IMR-90 (cell line): ENCODE measurements at places on chromosomes 11 and 22.

- no peaks in the 10 kb centered on the region for H3K4me1 ChIP-seq
- no peak overlapping the region for H3K27ac ChIP-seq
Observed at GRCh38 chr11:16839821-16840220, 101.4 kb downstream of the C11orf58 start.

DNA sequence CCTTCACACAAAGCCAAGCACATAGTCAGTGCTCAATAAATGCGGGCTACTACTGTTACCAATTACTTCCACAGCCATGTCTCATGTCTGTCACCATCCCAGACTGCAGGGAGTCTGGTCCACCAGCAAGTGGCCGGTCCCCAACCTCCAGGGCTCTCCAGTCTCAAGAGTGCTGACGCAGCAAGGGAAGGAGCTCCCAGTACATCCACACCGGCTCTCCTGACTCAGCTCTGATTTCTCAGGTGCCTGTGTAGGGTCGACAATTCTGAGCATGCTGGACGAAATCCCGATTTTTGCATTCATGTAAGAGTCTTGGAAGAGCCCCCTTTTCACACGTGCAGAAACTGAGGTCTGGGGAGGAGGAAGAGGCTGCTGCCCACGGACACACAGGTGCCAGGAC lies 10.3 kb upstream of the NEFH start:
- no peaks in the 10 kb centered on the region for H3K36me3 ChIP-seq
- H3K27ac ChIP-seq = no peak overlapping the region
- DNase-seq = no peak

- H3K27ac ChIP-seq = no peak overlapping the region
- DNase-seq = no peak
- no peaks in the 10 kb centered on the region; the same call in 1 of the 2 replicates for H3K4me1 ChIP-seq
- no peaks in the 10 kb centered on the region for H3K36me3 ChIP-seq
- no peak overlapping the region for H3K4me3 ChIP-seq
- H3K27me3 ChIP-seq = no peaks in the 10 kb centered on the region
Observed at GRCh38 chr11:128196235-128196634, 391.1 kb downstream of the ETS1 start.

DNA sequence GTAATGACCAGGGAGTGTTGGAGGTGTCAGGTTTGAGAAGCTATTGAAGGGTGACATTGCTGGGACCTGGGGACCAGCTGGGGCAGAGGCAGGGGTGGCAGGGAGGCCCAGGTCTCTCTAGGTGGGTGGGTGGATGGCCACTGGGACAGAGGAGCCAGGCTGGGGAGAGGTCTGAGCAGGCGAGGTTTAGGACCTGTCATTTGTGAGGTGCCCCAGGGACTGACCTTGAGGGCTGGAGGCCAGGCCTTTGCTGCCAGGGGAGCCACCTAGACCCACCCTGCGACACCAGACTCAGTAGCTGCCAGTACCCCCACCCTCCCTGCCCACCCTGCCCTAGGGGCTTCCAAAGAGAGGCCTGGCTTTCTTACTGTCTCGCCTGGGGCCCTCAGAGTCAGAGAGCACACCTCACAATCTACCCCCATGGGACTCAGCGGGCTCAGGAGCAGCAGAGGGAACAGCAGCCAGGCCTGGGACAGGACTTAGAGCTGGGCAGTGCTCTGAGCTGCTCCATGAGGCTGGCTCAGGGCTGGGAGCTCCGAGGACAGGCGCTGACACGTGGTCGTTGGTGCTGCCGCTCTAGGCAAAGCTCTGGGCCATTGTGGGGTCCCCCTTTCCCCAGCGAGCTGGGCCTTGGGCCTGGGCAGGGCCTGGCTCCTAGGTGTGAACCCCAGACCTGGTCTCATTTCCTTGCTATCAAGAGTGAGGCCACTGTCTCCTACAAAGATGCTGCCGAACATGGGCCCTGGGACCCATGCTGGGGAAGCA lies 28.6 kb upstream of the PPARA start:
- H3K4me1 ChIP-seq = peaks cover 9% of the 10 kb centered on the region
- no peaks in the 10 kb centered on the region for H3K36me3 ChIP-seq
- no peak for DNase-seq
- H3K4me3 ChIP-seq = no peak overlapping the region
- no peaks in the 10 kb centered on the region for H3K27me3 ChIP-seq

- peaks cover 20% of the 10 kb centered on the region for H3K4me1 ChIP-seq
- H3K27me3 ChIP-seq = no peaks in the 10 kb centered on the region
- peak overlapping the region; percentile 83 for H3K27ac ChIP-seq
- DNase-seq = peak; percentile 95
- no peak overlapping the region for H3K4me3 ChIP-seq
Observed at GRCh38 chr11:130413405-130414106, 14.9 kb downstream of the ADAMTS8 start.

GRCh38 chr11:122523846-122524805 lies 131.4 kb upstream of the UBASH3B start:
- no peak for DNase-seq
- H3K27me3 ChIP-seq = peaks cover 11% of the 10 kb centered on the region
- no peaks in the 10 kb centered on the region for H3K36me3 ChIP-seq
- peak overlapping the region; percentile 15; the same call in 1 of the 2 replicates for H3K27ac ChIP-seq
- H3K4me1 ChIP-seq = no peaks in the 10 kb centered on the region; the same call in 1 of the 2 replicates

DNA sequence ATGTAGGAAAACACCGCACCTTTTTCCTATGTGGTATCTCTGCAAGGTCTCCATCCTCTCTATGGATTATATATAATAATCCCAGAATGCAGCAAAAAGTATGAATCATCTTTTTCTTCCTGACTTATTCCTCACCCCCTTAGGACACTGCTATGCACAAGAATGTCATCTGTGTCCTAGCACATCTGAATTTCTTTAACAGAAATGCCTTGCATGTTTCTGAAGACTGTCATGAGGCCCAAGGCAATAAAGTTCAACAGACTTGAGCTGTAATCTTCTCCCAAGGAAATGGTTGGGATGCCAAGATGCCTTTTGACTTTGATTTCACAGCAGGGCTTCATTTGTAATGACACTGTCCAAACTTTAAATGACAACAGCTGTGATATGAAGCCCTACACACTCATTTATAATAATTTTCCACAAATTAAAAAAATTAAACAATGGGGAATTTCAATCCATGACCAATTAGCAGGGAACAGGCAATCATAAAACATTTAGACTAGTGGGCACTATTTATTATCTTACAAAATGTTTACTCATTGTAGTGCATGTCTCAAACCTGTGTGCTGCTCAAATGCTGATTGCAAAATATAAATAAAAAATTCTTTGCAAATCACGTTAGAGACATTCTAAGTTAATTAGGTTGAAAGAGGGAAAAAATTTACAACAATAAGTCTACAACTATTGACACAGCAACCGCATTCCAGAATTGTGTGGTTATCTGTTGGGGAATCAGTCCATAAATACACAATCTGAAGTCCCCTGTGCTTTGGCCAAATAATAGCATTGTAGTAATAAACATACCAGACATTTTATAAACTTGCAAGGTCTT lies 242.3 kb downstream of the SWAP70 start:
- no peaks in the 10 kb centered on the region for H3K27me3 ChIP-seq
- peak; percentile 94 for DNase-seq
- no peaks in the 10 kb centered on the region for H3K36me3 ChIP-seq

- DNase-seq = no peak
- no peak overlapping the region for H3K27ac ChIP-seq
- H3K27me3 ChIP-seq = no peaks in the 10 kb centered on the region
- H3K36me3 ChIP-seq = no peaks in the 10 kb centered on the region
- no peak overlapping the region for H3K4me3 ChIP-seq
- H3K4me1 ChIP-seq = peaks cover under 1% of the 10 kb centered on the region; the same call in 1 of the 2 replicates
Observed at GRCh38 chr11:75508051-75508561, 17.6 kb downstream of the GDPD5 start.

DNA sequence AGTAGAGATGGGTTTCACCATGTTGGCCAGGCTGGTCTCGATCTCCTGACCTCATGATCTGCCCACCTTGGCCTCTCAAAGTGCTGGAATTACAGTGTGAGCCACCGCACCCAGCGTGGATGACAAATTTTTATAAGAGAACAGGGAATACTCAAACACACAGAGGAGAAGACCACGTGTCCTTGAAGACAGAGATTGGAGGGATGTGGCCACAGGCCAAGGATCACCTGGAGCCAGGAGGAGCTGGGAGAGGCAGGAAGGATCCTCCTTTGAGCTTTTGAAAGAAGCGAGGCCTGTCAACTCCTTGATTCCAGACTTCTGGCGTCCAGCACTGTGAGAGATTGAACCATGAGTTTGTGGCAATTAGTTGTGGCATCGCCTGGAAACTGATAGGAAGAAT lies 1049.5 kb downstream of the TBC1D22A start:
- no peak overlapping the region for H3K4me3 ChIP-seq
- H3K27ac ChIP-seq = no peak overlapping the region
- DNase-seq = no peak
- H3K27me3 ChIP-seq = no peaks in the 10 kb centered on the region
- no peaks in the 10 kb centered on the region for H3K36me3 ChIP-seq

DNA sequence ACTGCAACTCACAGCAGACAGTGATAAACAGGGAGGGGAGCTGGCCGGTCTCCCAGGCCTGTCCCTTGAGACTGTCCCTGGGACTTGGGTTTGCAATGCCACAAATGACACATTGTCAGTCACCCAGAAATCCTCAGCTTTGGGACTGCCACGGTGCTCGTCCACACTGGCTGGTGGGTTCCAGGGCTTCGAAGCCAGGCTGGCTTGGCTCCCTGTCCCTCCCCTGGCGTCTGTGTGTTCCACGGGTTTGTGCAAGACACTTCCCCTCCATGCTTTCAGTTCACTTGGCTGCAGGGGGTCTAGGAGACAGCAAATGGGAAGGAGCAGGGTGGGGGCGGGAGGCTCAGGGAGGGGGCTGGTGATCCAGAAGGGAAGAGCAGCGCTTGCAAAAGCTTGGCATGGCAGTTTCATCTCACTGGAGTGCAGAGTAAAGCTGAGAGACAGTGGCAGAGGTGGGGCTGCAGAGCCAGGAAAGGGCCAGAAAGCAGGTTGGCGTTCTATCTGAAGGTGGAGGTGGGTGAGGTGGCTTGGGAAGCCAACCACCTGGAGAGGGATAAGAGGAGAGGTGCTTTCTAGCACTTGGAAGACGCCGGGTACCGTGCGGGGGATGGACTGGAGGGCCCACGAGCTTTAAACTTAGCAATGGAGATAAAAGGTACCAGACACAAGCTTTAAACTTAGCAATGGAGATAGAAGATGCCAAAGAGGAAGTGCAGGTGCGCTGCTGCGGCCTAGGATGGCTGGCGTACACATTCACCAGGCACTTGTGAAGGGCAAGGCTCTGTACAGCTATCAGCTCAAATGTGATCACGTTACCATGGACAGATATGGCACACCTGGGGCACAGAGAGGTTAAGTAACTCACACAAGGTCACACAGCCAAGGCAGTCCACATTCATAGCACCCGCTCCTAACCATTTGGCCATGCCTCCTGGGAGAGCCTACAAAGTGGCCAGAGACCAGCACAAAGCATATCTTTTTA lies 86.4 kb upstream of the SHISAL1 start:
- H3K4me3 ChIP-seq = no peak overlapping the region
- no peaks in the 10 kb centered on the region for H3K4me1 ChIP-seq
- no peak overlapping the region for H3K27ac ChIP-seq
- DNase-seq = no peak
- H3K27me3 ChIP-seq = peaks cover 22% of the 10 kb centered on the region; the same call in 1 of the 2 replicates
- no peaks in the 10 kb centered on the region for H3K36me3 ChIP-seq

DNA sequence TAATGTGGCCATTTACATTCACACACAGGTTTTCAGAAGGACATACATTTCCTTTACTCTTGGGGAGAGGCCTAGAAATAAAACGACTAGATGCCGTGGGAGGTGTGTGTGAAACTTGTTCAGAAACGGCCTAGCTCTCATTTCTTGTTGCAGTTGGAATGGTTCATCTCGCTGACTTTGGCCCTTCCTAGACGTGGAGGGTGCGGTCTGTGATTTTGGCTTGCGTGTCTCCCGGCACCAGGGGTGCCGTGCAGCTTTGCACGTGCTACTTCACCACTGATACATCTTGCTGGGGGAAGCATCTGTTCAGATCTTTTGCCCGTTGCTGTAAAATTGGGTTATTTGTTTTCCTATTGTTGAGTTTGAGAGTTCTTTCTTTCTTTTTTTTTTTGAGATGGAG lies 3.1 kb upstream of the PRR33 start:
- no peak overlapping the region for H3K27ac ChIP-seq
- H3K4me1 ChIP-seq = no peaks in the 10 kb centered on the region
- H3K36me3 ChIP-seq = no peaks in the 10 kb centered on the region
- DNase-seq = no peak
